ENCODE measurements at places on chromosomes 2 and 18.

GRCh38 chr2:49924044-49924817, 769.9 kb upstream of the FSHR start:
- DNase-seq, result no peak

- DNase-seq, result no peak
Measured at GRCh38 chr2:67526283-67526682, 129.2 kb downstream of the ETAA1 start.

GRCh38 chr2:215466097-215466909, 30.4 kb upstream of the FN1 start:
- DNase-seq, result no peak

DNA sequence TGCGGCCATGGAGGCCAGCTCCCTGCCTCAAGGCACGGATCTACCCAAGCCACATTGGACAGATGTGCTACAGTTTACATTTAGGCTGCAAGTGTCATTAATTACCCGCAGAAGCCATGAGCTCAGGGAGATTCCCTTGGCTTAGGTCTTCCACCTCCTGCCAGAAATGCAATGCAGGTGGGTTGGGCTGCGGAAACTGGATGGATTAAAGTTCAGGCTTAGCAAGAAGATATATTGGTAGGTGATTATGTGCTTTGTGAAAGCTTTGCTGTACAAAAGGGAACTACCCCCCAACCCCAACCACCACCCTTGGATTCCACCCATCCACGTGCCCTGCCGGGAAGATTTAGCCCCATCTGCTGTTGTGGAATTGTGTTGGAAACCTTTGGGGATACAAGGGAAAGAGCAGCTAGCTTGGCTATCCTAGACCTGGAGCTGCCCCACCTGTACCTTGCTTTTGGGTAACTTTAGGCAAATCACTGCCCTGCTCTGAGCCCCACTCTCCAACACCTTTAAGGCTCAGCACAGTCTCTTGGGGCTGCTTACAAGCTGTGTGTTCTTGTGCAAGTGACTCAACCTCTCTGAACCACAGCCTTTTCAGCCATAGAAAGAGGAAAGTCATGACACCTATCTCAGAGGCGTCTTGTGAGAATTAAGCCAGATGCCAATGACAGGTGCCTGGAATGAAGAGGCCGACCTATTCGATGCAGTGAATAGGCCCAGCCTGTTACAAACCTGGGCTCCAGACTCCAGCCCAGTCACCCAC, 141.6 kb upstream of the GLI2 start:
- no peak for DNase-seq

DNA sequence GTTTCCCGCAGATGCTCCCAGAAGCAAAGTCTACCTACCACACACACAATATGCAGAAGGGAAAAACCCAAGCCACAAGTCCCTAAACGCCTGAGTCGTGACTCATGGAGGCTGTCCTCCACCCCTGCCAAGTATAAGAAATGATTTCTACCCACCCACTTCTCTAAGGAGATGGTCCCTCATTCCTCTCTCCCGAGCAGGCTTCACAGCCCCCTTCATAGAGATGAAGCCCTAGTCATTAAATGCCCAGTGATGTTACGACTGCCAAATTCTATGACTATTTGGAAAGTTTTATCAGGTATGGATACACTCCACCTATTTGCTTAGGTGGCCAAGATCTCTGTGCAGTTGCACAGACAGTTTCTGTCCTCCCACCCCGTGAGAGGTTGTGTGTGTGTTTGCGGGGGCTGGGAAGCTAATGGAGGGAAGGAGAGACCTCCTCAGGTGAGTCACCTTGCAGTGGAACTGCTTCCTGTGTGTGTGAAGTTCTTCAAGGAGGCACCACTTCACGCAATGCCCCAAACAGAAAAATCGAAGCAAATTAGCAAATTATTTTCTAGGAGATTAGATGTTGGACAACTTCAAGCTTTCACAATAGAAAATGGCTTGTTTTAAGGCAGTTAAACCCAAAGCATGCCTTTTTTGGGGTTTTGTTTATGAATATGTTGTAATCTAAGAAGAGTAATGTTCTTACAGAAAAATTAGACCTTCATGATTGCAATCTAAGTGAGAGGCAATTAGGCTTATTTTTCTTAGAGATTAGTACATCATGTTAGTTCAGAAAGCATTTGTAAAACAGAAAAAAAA, 175.2 kb downstream of the TGIF1 start:
- peak; percentile 95 for DNase-seq

DNA sequence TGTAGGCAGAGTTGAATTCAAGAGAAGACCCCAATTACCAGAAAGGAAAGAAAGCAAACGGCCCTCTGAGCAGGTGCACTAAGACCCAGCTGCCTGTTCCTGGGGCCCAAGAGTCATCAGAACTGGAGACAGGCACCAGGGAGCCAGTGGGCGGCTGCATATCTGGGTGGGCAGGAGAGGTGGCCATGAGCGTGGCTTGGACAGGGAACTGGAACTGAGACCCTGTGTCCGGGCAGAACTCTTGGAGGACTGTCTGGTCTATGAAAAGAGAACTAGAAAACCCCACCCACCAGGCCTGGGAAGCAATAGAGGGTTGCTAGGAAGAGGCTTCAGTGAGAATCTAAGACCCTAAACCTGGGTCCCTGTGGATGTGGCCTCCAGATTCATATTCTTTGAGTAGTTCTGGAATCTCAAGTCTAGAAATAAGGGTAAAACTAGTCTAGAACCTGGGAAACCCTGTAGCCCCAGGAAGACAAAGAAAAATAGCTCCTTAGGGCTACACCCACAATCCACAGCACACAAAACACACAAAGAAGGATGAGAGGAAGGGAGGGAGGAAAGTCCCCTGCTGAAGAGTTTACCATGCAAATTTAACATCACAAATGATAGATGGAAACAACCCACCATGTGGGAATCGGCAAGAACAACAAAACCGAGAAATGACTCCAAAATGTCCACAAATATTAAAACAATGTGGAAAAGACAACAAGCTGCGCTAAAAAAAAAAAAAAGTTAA, 147.0 kb downstream of the HDAC4 start:
- no peak for DNase-seq

- peak; percentile 60 for DNase-seq
Measured at GRCh38 chr2:162890690-162891311, 52.2 kb upstream of the KCNH7 start.

DNA sequence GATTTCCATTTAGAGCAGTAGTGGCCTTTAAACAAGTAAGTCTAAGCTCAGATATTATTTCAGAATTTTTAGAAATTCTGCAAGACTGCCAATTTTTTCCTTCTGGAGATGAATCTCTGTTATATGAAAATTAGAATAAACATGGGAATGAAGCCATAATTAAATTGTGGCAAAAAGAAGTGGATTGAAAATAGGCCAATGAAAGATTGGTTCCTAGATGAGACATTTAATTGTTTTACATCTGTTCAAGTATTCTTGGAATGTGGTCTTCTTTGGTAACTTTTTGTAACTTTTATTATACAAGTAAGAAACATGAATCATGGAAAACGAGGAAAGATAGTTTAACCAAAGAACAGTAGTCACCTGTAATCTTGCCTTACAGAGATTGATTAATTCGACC, 10.3 kb downstream of the CAD start:
- no peak for DNase-seq

GRCh38 chr2:9800975-9801726, 42.1 kb upstream of the TAF1B start:
- peak; percentile 89 for DNase-seq

- no peak for DNase-seq
Measured at GRCh38 chr2:216774180-216774579, 78.8 kb upstream of the IGFBP5 start.

- DNase-seq, result peak; percentile 26
Measured at GRCh38 chr2:68726608-68727367, 7.8 kb upstream of the ARHGAP25 start.

GRCh38 chr18:35247412-35248249, 6.8 kb downstream of the ZNF397 start:
- DNase-seq, result no peak

DNA sequence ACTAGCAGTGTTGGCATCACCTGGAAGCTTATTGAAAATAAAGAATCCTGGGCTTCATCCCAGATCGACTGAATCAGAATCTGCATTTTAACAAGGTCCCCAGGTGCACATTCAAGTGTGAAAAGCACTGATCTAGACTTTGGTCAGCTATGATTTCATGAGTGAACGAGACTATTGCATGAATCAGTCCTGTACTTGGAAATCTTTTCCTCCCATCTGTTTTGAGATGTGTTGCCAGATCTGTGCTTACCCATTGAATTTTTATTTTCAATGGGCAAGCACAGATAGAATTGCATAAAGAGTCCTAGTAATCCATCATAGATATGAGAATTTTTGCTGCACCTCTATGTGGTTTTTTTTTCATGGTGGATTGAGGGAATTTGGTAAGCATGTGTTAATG, 64.0 kb downstream of the PMS1 start:
- no peak for DNase-seq

GRCh38 chr2:12176623-12177454, 430.4 kb downstream of the LPIN1 start:
- DNase-seq, result peak; percentile 84

DNA sequence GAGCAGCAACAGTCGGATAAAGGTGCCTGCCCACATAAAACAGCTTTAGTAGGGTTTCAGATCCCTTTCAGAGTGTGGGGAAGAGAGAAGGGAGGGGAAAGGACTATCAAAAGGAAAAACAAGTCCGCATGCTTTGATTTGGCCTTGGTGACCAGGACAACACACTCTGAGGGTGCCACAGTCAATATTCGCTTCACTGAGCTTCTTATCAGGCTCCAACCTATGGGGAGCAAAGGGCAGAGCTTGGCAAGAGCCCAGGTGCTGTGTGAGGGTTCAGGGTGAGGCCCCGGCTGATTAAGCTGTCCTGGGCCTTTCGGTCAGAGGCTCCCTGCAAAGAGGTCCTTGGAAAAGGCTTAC, 237.4 kb upstream of the SMAD2 start:
- peak; percentile 36 for DNase-seq

DNA sequence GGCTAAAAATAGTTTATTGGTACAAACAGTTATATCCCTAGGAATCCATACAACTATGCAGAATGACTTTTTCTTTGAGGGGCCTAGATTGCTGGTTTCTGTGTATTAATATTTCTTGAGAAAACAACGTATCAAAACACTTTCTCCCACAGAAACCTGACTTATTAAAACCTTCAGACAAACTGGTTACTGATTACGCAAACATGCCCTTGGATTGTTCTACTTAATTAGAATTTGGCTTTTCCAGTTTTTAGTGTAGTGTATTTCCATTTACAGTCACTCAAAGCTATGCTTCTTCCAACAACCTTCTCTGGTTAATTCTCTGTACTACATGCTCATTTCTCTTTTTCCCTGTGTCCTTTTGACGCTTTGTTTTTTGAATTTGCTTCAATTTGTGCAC, 20.0 kb downstream of the VAPA start:
- no peak for DNase-seq

GRCh38 chr2:132782176-132782783, 112.3 kb upstream of the LYPD1 start:
- DNase-seq, result no peak

DNA sequence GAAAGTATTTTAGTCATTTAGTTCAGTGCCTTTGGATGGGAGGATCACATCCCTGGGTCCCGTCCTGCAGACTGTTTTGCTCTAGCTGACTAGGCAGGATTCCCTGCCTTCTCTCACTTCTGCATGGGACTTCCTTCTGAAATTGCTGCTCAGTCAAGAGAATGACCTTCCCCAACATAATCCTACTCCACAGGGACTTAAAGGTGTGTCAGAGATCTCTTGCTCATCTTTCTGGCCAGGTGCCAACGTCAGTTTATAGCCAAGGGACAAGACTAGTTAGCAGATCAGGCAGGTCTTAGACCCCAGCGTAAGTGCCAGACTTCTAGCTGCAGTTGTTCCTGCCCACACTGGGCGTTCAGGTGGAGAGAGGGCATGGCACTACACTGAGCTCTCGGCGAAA, 9.5 kb upstream of the IL1B start:
- DNase-seq, result no peak

- DNase-seq, result no peak
Measured at GRCh38 chr18:64992654-64993053, 758.2 kb upstream of the CDH7 start.

GRCh38 chr2:192604295-192604694, 409.6 kb upstream of the TMEFF2 start:
- DNase-seq, result no peak

DNA sequence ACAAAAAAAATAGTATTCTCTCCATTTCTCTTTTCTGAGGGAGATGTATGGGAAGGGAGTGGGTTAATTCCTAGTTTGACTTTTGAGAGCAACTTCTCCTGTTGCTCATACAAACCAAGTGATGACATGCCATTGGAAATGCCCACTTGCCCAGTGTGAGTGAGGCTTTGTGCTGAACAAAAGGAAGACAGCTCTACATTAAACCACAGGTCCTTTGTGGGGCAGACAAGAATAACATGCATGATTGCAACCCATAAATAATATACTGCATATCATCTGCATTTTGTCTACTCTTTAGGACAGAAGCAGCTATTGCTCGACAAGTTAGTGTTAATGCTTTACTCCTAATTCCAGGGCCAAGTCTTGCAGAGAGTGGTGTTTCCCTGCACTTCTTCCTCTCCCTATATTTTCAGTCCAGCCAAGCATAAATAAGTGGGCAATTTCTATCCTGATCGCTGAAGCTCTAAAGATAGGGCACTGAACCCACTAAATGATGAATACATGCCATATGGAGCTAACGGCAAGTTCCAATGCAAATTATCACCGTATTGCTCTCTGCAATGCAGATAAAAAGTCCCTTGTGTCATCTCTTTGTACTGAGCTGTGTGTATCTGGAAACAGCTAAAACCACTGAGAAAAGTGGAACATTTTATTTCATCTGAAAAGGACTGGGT, 19.4 kb upstream of the EHBP1 start:
- DNase-seq, result no peak

DNA sequence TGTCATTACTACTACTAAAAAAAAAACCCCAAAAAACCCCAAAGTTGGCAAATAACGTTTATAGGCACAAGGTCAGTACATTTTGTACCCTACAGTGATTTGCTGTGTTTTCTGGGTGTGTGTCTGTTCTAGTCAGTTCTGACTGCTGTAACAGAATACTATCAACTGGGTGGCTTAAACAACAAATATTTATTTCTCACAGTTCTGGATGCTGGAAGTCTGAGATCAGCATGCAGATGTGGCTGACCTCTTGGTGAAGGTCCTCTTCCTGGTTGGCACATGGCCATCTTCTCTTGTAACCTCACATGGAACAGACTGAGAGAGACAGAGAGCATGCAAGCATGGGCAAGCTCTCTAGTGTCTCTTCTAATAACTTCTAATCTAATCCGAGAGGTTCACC, 103.1 kb downstream of the CERS6 start:
- no peak for DNase-seq

GRCh38 chr2:96882906-96883305, 13.0 kb upstream of the SEMA4C start:
- DNase-seq, result no peak

- DNase-seq, result no peak
Measured at GRCh38 chr18:10681581-10682367, 155.9 kb downstream of the NAPG start.

GRCh38 chr18:907885-908757, 3.5 kb downstream of the ADCYAP1 start:
- DNase-seq, result no peak

GRCh38 chr2:205494537-205495235, 187.6 kb upstream of the NRP2 start:
- DNase-seq, result no peak
